ENCODE measurements at places on chromosomes 13 and 19.

DNA sequence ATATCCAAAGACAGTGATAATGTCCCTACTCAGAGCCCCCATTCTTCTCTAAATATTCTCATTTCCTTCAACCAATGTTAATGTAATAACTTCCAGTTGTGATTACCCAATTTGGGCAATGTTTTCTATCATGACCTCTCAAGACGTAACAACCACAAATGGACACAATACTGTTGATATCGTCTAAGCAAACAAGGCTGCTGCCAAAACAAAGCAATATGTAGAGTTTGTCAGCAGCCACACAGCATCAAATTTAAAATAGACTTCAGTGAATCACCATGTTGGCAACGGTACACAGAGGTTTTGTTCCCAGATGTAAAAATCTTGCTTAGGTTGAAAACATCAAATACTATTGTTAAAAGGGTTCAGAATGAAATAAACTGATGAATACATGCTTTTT lies 205.1 kb downstream of the DACH1 start:
- DNase-seq: no peak

DNA sequence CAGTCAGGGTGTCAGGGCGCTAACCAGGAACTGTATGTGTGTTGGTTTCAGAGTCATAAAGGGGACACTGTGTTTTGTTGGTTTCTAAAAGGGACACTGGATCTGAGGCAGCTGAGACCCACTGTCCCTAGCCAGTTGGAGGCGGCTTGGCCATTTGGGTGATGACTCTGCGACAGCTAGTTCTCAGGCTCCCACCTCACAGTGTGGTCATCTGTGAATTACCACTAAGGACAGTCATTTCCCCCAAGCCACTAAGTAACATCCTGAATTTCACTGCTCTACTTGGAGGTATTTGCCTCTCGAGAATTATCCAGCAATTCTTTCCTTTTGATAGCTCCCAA lies 51.5 kb downstream of the EPS15L1 start:
- DNase-seq: no peak

GRCh38 chr19:30883071-30883470 lies 466.2 kb downstream of the TSHZ3 start:
- no peak for DNase-seq

DNA sequence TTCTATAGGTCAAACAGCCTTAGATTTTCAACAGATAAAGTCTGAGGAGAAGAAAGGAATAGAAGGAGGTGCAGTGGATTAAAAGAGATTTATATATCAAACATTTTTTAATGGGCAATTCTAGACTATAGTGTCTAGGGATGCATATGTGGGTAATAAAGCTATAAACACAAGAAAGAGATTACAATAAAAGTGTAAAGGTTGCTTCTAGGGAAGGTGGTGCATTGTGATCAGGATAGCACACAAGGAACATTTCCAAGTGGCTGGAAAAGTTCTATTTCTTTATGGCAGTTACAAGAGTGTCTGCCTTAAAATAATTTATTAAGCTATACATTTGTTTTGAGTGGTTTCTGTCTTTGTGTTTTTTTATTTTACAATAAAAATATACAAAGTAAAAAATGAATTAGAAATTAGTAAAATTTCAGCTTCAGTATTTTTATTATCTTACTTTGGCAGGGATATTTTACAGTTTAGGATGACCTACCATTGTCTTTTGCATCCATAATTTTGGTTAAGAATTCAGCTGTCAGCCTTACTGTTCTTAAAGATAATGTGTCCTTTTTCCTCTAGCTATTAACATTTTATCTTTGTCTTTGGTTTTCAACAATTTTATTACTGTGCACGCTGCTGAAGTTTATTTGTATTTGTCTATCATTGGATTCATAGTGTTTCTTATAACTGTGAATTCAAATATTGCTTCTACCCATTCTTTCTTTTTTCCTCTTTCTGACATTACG lies 221.8 kb downstream of the LACC1 start:
- DNase-seq: no peak

Measured in CD4-positive, alpha-beta T cell treated with Interleukin-10 for 1 hour (primary cell).